Subcutaneous preadipocyte (primary cell): ENCODE measurements at places on chromosomes 4 and X. TPM values are rescaled to one million over a fixed set of nuclear protein-coding genes. Genes with fewer than 3 reads are reported as not detected.

Gene MAGEH1
- total RNA-seq: 21.5 and 24.6 TPM in 2 replicates

Gene RS1
- not detected in 2 replicates for total RNA-seq

Gene DAPP1
- total RNA-seq: not detected in 2 replicates

Gene GBA3
- not detected in 2 replicates for total RNA-seq

Gene CDKL5
- total RNA-seq: 1.1 and 2.0 TPM in 2 replicates

Gene PDGFRA
- 254 and 317 TPM in 2 replicates for total RNA-seq

Gene NSD2
- total RNA-seq: 59.2 and 101 TPM in 2 replicates
